Gastrocnemius medialis (tissue), 4 donors: ENCODE measurements at places on chromosomes 16 and 17.
A peak's percentile ranks its signal among the peaks of the same experiment; 100 is the strongest.

- no peak overlapping the region for H3K27ac ChIP-seq
- H3K4me1 ChIP-seq, result no peaks in the 10 kb centered on the region
- H3K36me3 ChIP-seq, result no peaks in the 10 kb centered on the region
- H3K27me3 ChIP-seq, result no peaks in the 10 kb centered on the region
- no peak overlapping the region for H3K4me3 ChIP-seq
- DNase-seq, result no peak
These were observed 75.4 kb downstream of the BCAS3 start for GRCh38 chr17:60752873-60753577.

GRCh38 chr17:64099543-64099942 lies 30.4 kb downstream of the ERN1 start:
- H3K36me3 ChIP-seq, result no peaks in the 10 kb centered on the region
- no peak overlapping the region for H3K4me3 ChIP-seq
- H3K27me3 ChIP-seq, result no peaks in the 10 kb centered on the region
- DNase-seq, result no peak

DNA sequence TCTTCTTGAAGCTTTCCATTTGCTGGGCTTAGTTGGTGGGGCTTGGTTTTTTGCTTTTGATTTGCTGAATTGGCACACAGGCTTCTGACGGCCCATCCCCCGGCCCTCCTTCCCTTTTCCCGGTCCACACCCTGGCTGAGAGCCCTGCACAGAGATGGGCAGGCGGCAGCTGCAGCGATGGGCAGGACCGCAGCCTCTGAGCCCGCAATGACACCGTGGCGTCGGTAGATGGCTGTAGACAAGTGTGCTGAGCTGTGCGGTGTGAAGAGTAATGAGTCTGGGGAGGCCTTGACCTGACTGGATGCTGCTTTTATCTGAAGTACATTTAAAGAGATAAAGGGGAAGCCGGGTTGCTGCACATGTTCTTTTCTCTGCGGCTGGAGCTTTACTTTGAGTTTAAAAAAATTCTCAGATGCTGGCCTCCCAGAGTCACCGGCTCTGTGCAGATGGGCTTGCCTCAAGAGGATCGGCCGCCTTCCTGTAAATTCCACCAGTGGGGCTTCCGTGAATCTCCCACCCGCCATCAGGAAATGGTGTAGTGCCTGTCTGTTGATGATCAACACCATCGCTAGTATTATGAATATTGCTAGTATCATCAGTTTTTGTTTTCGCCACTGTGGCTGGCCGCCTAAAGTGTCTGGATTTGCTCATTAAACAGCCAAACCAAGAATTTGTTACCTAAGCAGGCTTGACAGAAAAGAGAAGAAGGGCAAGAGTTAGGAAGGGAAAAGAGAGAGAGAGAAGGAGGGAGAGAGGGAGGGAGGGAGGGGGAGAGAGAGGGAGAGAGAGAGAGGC lies 245.6 kb upstream of the RBFOX1 start:
- no peaks in the 10 kb centered on the region for H3K4me1 ChIP-seq
- peak; percentile 41 for DNase-seq
- no peak overlapping the region for H3K27ac ChIP-seq
- H3K36me3 ChIP-seq, result no peaks in the 10 kb centered on the region
- no peak overlapping the region for H3K4me3 ChIP-seq

- no peak for DNase-seq
- H3K4me3 ChIP-seq, result no peak overlapping the region
- peaks cover 51% of the 10 kb centered on the region for H3K4me1 ChIP-seq
- no peaks in the 10 kb centered on the region for H3K27me3 ChIP-seq
- H3K36me3 ChIP-seq, result peaks cover 15% of the 10 kb centered on the region
These were observed 27.3 kb downstream of the ANKFY1 start for GRCh38 chr17:4236456-4236855.

DNA sequence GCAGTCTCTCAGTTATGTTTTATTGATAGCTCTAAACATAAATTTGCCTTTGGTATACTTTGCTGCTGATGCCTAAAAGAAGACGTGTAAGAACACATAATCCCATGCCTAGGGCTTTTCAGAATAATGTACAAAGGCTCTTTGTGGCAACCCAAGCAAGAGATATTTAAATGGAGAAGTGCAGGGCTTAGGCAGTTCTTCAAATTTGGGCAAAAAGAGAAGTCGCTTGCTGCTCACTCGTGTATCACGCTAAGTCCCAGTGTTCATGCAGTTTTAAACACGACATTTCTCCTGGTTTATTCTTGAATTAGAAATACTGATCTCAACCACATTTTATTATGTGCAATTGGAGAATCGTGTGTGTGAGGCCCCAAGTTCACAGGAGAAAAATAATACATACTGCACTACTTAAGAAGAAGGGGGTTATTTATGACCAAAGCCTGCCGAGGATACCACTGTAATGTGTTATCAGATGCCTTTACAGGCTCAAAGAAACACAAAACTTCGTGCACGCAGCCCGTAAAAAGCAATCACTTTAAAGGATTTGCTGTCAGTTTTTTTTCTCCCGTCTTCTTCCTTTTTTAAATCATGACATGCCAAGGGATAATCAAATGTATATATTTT lies 22.5 kb upstream of the IRX6 start:
- DNase-seq, result no peak
- no peak overlapping the region for H3K4me3 ChIP-seq
- H3K27me3 ChIP-seq, result no peaks in the 10 kb centered on the region
- no peaks in the 10 kb centered on the region for H3K4me1 ChIP-seq

- H3K4me3 ChIP-seq, result peak within 1 kb of the TSS; percentile 92
- no peaks in the 10 kb centered on the region for H3K27me3 ChIP-seq
- peaks cover 22% of the 10 kb centered on the region for H3K4me1 ChIP-seq
- peak within 1 kb of the TSS; percentile 94 for H3K27ac ChIP-seq
- H3K36me3 ChIP-seq, result no peaks in the 10 kb centered on the region
These were observed at the start of gene KIAA0513 for GRCh38 chr16:85027349-85027957. Gene KIAA0513 (plus strand): TSS chr16:85027795. CDS start chr16:85067072, 39,277 bp downstream.

DNA sequence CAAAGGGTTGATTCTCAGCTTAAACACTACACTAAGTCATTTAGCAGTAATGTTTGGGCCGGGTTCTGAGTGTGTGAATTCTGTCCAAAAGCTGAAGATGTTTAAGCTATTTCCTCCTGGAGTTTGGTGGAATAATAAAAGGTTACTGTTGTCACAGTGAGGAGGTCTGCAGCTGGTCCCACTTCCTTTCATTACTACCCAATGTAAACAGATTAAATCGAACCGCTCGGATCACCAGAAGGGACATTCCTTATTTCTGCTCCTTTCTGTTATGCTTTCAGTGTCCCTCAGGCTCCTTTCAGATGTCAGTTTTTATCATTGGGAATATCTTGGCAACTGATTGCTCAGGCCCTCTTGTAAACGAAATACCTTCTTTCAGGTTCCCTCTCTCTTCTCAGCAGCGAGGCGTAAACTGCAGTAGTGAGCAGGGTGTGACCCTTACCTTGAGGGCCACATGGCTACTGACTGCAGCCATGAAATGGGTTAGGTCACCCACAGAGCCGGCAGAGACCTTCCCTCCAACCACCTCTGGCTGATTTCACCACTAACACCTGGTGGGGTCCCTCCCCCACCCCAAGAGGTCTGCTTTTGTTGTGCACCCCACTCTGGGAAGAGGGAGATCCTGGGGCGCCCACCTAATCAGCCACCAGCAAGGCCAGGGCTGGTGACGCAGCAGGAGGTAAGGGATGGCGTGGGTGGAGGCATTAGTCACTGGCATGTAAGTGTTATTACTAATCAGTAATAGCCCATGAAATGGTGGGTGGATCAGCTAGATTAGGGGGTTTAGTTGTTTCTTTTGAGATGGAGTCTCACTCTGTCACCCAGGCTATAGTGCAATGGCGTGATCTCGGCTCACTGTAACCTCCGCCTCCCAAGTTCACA lies 117.6 kb downstream of the VPS53 start:
- H3K27me3 ChIP-seq, result no peaks in the 10 kb centered on the region
- no peak overlapping the region for H3K27ac ChIP-seq
- H3K4me1 ChIP-seq, result peaks cover 16% of the 10 kb centered on the region
- no peak overlapping the region for H3K4me3 ChIP-seq

DNA sequence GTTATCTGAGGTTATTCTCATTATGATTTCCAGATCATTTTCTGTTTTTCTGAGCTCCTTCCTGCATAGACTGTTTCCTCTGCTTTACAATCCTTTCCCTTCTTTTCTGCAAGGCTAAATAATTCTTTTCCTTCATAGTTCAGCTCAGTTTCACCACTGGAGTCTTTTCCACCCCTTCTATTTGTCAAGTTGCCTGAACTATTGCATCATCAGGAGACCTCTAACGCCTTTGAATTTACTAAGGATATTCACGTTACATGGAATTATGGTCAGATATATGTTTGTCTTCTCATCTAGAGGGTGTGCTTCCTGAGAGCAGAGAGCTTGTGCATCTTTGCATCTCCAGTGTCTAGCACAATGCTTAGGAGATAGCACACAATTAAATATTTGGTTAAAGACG lies 140.4 kb upstream of the CA10 start:
- H3K4me3 ChIP-seq, result no peak overlapping the region
- no peak overlapping the region for H3K27ac ChIP-seq
